ENCODE measurements at places on chromosomes 4 and X.
A peak's percentile ranks its signal among the peaks of the same experiment; 100 is the strongest.

- DNase-seq: no peak
Measured at GRCh38 chrX:12994321-12994720, 19.4 kb downstream of the TMSB4X start.

GRCh38 chr4:113745711-113746110 is 15.8 kb downstream of the CAMK2D start:
- no peak for DNase-seq

- no peak for DNase-seq
Measured at GRCh38 chrX:155313766-155314165, 20.6 kb downstream of the CLIC2 start.

- no peak for DNase-seq
Measured at GRCh38 chr4:22941688-22942375, 249.1 kb downstream of the GBA3 start.

DNA sequence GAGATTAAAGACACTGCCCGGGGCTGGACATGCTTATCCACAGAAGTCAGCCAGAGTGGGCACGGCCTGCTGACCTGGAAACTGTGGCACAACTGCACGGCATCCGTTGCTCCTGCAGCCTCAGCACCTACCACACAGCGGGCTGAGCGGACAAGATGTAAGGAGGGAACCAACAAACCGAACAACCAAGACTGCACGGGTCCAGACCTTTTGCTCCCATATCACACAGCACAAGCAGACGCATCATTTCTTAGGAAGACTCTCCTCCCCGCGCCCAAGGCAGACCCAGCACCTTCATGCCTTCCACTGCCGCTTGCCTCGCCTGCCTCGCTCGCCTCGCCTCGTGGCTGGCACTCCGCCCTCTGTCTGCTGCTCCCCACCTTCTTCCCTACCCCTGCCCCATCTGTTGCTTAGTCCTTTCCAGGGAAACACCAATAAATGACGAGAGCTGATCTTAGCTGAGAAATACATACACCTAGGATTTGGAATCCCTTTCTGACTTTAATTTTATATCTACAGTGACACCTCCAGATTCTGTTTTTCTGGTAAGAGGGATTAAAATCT is 79.0 kb downstream of the AFAP1 start:
- DNase-seq: no peak

GRCh38 chrX:27675493-27675892 is 85.3 kb downstream of the DCAF8L2 start:
- DNase-seq: no peak

DNA sequence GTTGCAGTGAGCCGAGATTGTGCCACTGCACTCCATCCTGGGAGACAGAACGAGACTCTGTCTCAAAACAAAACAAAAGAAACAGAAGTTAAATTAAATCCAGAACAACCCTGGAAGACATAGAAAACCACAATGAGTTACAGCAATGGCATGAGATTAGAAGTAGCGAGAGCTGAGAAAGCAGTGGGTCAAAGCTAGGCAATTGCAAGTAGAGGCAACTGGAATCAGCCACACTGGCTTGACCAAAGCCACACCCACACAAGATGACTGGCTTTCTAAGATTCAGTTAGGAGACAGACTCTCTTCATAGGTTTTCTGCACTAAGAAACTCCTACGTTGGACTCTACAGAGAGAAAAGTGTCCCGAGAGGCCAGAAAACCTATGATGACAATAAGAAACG is 443.0 kb downstream of the GPM6A start:
- DNase-seq: no peak

DNA sequence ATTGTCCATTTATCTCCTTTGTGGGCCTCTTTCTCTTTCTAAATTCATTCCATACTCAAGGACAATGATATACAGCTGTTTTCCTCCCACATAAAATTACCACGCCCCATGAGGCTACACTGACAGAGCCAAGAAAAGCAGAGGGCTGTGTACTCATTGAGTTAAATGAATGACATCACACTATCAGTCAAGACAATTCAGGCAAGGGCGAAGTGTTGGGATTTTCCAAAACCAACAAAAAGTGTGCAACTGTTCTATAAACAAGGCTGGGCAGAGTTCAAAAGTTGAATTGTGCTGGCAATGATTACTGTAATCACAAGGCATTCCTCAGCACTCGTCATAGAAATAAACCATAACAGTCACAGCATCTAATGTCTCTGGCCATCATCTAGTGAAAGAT is 799.6 kb upstream of the DIAPH2 start:
- no peak for DNase-seq

DNA sequence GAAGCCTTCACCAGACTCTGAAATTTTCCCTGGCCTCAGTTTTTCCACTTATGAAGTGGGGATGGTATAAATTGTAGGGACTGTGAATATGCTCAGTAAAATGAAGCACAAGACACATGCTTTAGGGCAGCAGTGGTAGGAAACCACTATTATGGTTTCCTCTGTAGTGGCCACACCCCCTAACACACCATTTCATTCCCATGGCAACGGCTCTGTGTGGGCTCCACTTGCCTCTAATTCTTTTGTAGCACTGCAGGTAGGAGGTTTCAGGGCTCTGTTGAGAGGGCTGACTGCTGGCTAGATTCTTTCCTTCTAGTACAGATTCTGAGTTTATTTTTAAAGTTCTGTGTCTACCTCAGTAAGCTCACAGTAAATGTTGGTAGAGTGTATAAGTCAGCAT is 3.5 kb upstream of the VMA21 start:
- DNase-seq: peak; percentile 11

- no peak for DNase-seq
Measured at GRCh38 chr4:54999003-54999402, 126.4 kb downstream of the KDR start.

DNA sequence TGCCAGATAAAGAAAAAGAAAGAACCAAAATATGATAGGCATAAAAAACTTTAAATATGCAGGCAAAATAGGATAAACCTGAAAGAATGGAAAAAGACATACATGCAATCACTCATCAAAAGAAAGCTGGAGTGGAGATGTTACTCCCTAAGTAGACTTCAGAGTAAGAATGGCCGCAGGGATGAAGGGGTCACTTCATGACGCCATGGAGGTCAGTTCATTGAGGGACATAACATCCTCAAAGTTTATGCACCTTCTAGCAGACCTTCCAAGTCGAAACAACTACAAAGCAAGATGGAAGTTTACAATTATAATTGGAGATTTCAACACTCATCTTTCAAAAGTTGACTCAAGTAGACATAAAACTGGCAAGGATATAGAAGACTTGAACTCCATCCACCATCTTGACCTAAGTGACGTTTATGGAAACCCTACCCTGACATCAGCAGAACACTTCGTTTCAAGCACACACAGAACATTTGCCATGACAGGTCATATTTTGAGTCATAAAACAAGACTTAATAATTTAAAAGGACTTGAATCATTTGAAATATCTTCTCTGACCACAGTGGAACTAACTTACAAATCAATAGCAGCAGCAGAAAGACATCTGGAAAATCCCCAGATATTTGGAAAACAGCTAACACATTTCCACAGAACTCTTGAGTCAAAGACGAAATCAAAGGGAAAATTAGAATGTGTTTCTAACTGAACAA is 106.0 kb upstream of the LRPAP1 start:
- DNase-seq: no peak

DNA sequence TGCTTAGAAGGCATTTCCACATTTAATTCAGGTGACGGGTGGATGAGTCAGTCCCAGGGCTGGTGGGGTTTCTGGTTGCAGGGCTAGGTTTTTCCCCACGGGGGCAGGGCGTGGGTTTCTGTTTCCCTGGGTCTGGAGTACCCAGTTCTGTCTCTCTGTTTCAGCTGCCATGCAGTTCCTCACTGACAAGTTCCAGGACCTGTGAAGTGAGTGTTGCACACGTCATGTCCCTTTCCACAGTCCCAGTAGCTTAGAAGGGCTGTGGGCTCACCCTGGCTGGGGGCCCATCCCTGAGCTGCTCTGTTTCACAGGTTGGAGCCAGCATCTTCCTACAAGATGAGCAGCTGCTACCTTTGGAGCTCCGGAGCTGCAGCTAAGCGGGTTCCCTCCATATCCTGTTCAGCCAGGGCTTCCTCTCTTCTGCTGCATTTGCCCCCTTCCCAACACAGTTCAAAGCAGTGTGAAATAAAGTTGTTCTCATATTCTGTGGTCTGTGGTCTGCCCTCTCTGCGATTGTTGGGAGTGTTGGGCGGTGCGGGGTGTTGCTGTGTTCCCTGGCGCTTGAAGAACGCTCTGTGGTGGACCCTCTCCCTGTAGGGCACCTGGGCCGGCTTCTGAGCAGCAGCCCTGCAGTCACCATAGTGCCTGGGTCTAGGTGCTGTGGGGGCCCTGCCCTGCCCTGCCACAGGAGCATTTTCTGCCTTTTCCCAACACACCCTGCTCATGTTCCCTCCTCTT is 3.9 kb downstream of the LOC101059915 start:
- DNase-seq: no peak

GRCh38 chr4:127362686-127363085 is 270.1 kb upstream of the INTU start:
- no peak for DNase-seq

- DNase-seq: peak; percentile 14
Measured at GRCh38 chr4:72302981-72303704, 265.9 kb downstream of the ADAMTS3 start.

DNA sequence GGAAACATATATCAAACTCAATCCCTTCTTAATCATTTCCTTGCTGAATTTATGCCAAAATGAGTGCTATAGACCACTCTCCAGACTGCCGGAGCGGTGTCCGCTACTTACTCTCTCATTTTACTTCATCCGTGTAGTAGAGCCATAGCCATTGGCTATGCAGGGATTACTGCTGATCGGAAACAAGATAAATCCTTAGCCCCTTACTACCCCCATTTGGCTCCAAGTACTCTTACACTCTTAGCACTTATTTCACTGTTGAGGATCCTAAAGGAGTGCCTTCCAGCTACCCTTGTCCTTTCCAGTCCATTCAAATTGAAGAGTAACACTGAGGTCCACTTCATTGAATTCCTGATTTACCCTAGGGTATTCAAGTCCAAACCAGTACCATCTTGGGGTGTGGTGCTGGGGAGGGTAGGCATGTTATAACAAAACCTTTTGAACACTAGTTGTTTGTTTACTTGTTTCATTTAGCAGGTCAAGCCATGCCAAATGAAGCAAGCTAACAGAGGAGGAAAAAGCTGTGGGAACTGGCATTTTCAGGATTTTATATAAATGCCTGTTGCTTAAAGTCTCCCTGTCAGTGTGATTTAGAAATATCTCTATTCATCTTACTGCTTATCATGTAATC is 715.1 kb downstream of the FSTL5 start:
- DNase-seq: no peak

- no peak for DNase-seq
Measured at GRCh38 chr4:156800463-156800862, 171.1 kb downstream of the PDGFC start.

DNA sequence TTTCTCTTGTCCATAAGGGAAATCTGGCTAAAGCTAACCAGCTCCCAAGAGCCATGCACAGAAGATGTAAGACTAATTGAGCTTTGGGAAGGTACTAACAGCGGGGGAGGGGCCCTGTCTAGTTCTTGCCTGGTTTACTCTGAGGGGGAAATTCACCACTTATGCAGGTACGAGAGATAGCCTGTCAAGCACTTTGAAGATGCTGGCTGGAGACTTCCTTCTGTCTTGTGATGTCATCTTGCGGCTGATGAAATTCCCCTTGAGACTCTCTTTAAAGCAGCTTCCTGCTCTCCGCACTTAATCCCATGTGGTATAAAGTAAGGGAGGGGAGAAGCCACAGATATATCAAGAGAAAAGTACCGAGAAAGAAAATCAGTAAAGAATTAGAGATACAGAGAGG is 345.3 kb downstream of the MAPK10 start:
- DNase-seq: no peak

- no peak for DNase-seq
Measured at GRCh38 chr4:121814756-121815155, 8.9 kb downstream of the CCNA2 start.

- peak; percentile 49 for DNase-seq
Measured at GRCh38 chr4:118351851-118352827, 664 bp downstream of the PRSS12 start.

GRCh38 chr4:182019148-182019652 is 224.0 kb upstream of the TENM3 start:
- DNase-seq: peak; percentile 44

DNA sequence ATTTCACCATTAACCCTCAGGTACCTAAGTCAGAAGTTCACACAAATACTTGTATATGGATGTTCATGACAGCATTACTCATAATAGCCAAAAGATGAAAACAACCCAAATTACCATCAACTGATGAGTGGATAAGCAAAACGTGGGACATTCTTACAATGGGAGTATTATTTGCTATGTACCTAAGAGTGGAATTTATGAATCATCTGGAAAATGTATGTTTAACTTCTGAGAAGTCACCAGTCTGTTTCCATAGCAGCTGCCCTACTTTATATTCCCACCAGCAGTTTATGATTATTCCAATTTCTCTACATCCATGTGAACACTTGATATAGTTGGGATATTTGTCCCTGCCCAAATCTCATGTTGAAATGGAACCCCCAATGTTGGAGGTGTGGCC is 1478.9 kb downstream of the PCDH19 start:
- no peak for DNase-seq

- no peak for DNase-seq
Measured at GRCh38 chr4:145663194-145663593, 16.8 kb upstream of the C4orf51 start.

- DNase-seq: no peak
Measured at GRCh38 chr4:54231419-54231767, 2.3 kb downstream of the PDGFRA start.

GRCh38 chr4:188138227-188138626 is 1.0 kb upstream of the TRIML1 start:
- no peak for DNase-seq

- DNase-seq: no peak
Measured at GRCh38 chrX:29382811-29383210, 795.6 kb downstream of the IL1RAPL1 start.

- DNase-seq: no peak
Measured at GRCh38 chrX:77528034-77528433, 80.8 kb downstream of the FGF16 start.

GRCh38 chr4:86688026-86688425 is 93.9 kb downstream of the PTPN13 start:
- DNase-seq: no peak

- no peak for DNase-seq
Measured at GRCh38 chr4:3291969-3292570, 751 bp upstream of the RGS12 start.

DNA sequence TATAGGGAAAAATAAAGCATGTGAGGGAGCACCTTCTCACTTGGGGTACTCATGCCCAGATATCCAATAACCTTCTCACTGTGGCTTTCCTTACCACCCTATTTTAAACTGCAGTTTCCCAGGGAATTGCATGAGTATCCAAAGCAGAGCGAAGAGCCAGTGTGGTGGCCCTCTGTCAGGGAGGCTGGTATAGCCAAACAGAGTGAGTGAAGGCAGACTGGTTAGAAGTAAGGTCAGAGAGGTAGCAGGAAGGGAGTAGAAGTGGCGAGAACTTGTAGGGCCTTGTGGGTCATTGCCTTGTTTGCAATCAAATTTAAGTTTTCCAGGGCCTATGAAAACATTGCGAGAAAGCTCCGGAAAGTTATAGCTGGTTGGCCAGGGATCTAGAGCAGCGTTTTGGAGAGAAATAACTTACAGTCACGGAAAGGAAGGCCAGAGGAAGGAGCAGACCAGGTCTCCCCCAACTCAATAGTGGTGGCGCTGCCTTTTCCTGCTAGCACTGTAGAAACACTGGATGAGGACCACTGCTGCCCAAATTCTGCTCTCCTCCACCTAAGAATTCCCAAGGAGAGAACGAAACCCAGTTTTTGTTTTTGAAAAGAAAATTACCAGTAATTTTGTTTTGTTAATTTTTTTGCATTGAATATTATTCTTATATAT is 77.2 kb downstream of the PDLIM5 start:
- DNase-seq: no peak

- no peak for DNase-seq
Measured at GRCh38 chr4:21363701-21364100, 584.9 kb downstream of the KCNIP4 start.

- no peak for DNase-seq
Measured at GRCh38 chr4:1863297-1864033, 7.5 kb upstream of the LETM1 start.
